ENCODE measurements at places on chromosomes 4 and X.

DNA sequence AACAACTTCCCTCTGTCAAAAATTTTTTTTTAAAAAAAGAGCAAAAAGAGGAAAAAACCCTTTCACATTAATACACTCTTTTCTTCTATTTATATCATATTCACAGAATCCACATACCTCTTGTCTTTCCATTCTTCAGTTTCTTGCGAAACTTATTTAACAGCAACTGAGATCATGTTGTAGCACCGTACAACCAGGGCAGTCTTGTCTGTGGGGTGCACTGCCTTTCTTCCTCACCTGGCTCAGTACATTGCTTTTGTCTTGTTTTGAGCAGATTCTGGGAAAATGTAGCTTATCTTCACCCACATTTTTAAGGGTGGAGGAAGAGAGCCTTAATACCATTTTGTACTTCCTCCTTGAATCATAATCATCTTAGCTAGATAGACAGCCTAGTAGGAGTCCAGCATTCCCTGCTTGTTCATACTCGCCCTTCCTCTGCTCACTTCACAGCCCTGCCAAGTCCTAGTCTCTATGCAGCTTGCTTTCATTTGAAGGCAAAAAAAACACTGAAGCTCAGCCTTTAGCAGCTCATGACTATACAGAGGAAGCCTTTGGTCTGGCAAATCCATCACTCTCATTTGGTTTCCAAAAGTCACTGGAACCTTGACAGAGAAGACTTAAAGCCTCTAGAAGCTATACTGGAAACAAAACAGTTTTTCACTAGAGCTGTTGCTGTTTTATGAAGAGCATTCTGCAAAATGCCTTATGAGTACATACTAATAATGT lies 140.6 kb upstream of the BANK1 start:
- DNase-seq, result no peak

- DNase-seq, result peak; percentile 9
Observed at GRCh38 chr4:53734584-53735353, 143.5 kb upstream of the LNX1 start.

GRCh38 chr4:182827166-182827565 lies 90.0 kb downstream of the DCTD start:
- no peak for DNase-seq

DNA sequence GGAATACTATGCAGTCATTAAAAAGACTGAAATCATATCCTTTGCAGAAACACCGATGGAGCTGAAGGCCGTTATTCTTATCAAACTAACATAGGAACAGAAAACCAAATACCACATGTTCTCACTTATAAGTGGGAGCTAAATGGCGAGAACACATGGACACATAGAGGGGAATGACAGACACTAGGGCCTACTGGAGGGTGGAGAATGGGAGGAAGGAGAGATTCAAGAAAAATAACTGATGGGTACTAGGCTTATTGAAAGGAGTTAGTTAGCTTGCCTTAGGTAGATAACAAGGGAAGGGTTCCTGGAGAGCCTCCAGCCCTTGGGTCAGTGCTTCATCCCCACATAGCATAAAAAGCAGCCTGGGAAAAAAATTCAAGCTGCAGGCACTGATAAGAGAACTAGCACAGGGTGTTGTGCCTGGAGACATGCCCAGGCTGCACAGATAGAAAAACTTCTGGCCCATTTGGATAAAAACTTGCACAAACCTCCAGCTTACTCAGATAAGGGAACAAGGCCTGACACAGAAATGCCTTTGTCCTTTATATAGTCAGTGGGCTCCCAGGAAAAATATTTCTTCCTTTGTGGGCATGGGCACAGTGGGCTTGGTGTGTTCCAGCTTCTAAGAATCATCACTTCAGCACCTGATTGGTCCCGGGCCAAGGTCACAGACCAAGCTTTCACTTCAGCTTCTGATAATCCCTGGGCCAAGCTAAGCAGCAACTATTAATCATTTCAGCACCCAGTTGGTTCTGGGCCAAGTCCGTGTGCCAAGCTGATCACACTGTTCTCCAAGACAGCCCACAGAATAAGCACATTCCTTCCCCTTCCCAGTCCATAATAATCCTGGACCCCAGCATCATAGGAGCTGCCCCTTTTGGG lies 23.1 kb upstream of the PWWP3B start:
- no peak for DNase-seq

- DNase-seq, result peak; percentile 71
Observed at GRCh38 chrX:119698845-119699244, 5.9 kb upstream of the SEPTIN6 start.

- DNase-seq, result no peak
Observed at GRCh38 chrX:8773117-8773516, 28.1 kb downstream of the FAM9A start.

- no peak for DNase-seq
Observed at GRCh38 chr4:185112104-185112503, 31.0 kb upstream of the SLC25A4 start.

DNA sequence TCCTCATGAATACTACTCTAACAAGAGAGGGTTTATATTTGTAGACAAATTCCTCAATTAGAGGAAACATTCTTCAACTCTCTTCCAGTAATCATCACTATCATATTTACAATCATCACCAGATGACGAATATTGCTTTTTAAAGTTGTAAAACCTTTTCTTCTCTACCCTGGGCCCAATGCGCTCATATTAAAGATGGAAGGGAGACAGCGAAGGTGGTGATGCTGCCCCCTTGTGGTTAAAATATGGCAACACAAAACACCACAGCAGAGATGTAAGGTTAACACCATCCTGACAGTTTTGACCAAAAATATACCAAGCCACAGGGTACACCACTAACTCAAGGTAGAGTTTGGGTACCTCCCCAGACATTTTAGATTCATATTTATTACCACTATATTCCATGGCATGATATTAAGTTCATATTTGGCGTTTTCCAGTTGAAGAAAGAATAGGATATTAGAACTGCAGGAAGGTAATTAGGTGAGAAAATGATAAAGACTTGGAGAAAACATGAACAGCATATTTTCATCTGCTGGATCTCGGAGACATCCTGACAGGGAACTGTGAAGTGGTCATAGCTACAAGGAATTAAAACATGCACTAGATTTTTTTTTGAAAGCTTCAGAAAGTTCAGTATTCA lies 72.8 kb downstream of the SLC9A7 start:
- DNase-seq, result peak; percentile 2

DNA sequence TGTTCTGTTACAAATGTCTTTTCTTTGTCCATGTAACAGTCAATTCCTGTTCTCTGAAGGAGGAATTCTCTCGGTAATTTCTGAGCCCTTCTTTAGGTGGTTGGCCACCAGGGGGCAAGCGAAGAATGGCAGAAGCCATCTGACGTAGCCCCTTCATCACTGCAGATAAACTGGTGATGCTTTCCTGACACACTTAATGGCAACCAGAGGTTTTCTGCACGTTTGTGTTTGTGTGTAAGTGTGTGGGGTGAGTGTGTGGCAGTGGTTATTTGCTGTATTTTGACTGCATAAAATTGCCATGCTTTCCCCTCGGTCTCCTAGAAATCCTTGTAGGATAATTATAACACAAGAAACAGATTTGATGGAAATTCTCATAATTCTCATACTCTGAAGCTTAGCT lies 64.8 kb upstream of the STOX2 start:
- peak; percentile 55 for DNase-seq
